ENCODE measurements at places on chromosomes 16 and 17.

- DNase-seq = no peak
These were observed 12.9 kb downstream of the KRT16 start for GRCh38 chr17:41599680-41600079.

GRCh38 chr17:4499431-4500190 is 930 bp downstream of the SPNS2 start:
- DNase-seq = no peak

DNA sequence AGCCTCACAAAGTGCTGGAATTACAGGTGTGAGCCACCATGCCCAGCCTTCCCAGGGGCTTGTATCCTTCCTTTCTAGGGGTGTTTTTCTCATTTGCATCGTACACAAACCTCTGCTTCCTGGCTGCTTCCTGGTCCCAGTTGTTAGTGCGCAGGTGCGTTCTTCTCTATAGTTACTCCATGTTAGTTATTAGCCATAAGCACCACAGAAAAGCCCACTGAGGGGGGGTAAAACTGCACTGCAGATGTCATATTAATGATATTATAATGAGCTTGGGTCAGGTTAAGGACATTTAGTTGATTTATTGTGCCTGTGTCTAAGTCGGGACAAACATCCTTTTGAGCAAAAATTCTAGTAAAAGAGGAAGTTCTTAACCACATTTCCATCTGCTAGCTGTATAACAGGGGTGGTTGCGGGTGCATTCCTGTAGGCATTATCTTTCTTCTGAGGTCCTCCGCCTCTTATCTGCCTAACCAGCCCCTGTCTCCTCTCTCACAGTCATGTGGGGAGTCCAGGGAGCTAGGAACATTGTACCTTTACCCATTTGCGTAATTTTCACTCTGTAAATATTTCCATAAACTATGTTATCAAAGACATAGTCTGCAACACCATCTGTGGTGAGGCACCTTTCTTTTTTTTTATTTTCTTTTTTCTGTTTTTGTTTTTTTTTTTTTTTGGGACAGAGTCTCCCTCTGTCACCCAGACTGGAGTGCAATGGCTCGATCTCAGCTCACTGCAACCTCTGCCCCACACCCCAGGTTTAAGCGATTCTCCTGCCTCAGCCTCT is 23.6 kb upstream of the ATF7IP2 start:
- no peak for DNase-seq

DNA sequence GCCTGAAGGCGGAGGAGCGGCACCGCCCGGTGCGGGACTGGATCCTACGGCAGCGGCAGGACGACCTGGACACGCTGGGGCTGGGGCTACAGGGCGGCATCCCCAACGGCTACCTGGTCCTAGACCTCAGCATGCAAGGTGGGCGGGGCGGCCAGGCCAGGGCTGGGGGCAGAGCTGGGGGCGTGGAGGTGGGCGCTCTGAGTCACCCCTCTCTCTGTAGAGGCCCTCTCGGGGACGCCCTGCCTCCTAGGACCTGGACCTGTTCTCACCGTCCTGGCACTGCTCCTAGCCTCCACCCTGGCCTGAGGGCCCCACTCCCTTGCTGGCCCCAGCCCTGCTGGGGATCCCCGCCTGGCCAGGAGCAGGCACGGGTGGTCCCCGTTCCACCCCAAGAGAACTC is 7.9 kb downstream of the MSLN start:
- DNase-seq = no peak

DNA sequence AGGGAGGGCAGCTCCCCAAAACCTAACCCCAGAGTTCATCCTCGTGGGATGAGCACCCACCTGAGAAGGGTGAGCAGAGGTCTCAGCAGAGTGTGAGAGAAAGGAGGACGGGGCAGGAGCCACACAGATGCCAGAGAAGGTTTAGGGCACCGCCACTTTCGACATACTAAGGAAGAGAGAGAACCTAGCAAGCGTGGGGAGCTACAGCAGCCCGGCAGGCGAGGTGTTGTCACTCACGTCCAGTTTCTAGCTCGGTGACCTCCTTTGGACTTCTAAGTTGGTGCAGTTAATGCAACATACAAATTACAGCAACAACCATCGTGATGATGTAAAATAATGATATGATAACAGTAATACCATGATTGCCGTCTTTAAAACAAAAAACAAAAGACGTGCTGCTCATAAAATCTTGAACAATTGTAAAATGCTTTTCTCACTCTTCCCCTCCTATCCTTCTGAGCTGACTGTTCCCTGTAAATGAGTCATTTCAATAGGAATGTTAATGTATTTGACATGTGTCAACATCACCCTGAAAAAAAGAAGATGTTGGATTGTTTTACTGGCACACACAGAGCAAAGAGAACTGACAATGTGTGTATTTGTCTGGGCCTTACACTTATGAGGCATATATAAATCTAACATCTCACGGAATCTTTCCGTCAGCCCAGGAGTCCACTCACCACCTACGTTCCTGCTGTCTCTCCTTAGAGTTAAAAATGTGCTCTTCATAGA is 158.2 kb upstream of the MAF start:
- DNase-seq = no peak

DNA sequence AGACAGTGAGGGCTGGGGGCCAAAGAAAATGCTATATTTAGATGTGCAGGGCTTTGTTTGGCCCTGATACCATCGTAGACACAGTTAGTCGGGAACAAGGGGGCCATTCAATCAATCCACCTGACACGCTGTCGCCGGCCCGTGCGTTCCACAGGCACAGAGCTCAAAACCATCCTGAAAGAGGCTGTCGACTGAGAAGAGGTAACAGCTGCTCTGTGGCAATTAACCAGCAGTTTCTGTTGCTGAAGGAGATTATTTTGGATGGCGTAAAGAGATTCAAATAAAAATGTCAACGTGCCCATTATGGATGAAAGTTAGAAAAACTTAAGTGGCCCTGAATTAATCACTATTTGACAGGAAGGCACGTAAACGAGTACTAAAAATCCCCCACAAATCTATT is 276.2 kb upstream of the IRX5 start:
- DNase-seq = no peak

GRCh38 chr16:56609463-56609921 is 1.1 kb downstream of the MT2A start:
- peak; percentile 89 for DNase-seq

GRCh38 chr17:48351911-48352332 is 78.1 kb downstream of the SKAP1 start:
- DNase-seq = peak; percentile 62

- DNase-seq = peak; percentile 37
These were observed 176.4 kb upstream of the GSE1 start for GRCh38 chr16:85436636-85437165.

GRCh38 chr16:48014349-48015135 is 141.3 kb downstream of the ABCC12 start:
- DNase-seq = no peak

DNA sequence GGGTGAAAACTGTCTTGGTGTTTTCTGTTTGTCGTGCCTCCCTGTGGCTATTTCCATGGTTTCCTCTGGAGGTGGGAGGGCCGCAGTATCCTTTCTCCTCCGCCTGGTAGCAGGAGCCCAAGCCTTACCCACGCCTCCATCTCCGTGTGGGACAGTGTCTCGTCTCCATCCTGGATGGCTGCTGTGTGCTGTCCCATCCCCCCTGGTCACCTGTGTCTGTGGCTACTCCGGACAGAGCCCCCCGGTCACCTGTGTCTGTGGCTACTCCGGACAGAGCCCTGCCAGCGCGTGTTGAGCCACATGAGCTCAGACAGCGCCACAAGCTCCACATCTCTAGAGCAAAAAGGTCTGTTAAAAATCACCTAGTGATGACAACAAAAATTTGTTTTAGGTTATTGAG is 198.2 kb upstream of the CHMP6 start:
- DNase-seq = no peak

- no peak for DNase-seq
These were observed 258.2 kb downstream of the PARN start for GRCh38 chr16:14371778-14372431.

DNA sequence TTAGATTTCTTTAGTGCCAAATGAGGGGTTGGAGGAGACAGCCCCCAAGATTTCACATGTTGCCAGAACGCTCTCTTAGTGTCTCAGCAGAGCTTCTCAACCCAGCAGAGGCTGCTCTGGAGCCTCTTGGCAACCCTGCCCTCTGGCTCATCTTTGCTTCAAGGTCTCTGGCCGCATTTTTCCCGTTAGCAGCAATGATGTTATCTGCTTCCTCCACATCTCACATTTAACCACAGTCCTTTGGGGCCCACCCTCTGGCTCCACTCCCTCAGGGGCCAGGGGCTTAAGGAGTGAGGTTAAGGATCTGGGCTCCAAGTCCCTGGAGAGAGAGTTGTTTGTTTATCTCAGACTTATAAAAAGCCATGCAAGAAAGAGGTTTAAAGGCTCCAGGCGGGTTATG is 3.3 kb upstream of the XYLT1 start:
- DNase-seq = peak; percentile 11

GRCh38 chr17:58247511-58248363 is 9.4 kb downstream of the LPO start:
- DNase-seq = no peak

GRCh38 chr16:49513040-49513439 is 139.4 kb downstream of the C16orf78 start:
- DNase-seq = peak; percentile 11

DNA sequence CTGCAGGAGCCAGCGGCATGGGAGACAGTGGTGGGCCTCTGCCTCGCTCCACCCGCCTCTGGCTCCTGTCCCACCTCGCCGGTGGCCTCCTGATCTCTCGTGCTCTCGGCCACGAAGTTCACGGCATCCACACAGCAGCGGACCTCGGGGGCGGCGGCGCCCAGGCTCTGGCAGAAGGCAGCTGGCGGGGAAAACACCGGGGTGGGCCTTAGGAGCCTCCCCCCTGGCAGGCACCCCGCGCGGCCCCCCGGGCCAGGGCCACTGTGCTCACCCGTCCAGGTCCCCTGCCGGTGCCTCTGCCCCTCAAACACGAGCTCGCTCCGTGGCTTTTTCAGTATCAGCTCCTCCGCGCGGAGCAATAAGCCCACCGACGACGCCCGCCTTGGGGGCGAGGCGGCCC is 409 bp upstream of the C17orf107 start:
- no peak for DNase-seq

DNA sequence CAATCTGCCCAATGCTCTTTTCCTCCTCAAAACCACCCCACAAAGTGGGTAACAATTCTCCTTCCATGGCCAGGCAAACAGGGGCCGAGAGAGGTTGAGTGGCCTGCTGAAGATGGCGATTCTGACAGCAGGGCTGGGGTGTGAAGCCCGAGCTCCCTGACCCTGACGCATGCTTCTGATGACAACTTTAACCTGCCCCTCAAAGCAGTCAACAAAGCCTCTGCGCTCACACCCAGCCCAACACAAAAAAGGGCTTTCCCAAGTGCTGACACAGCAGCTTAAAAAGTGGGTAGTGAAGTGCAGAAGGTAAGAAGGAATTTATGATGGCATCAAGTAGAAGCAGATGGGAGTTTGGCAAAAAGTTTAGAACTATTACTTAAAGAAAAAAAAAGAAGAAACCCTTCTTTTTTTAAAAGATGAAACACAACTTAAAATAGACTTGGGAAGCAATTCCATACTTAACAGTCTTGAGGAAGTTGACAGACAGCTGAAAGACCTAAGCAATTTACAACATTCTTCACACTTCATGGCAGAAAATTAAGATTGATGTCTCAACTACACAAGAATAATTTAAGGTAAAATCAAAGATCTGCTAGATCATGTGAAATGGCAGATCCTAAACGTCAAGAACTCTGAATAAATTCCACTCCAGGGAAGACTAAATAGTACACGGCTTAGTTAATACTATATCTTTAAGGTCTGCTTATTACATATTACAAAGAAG is 133.9 kb downstream of the PARN start:
- DNase-seq = no peak

GRCh38 chr16:1953734-1954133 is 755 bp downstream of the RPL3L start:
- no peak for DNase-seq

DNA sequence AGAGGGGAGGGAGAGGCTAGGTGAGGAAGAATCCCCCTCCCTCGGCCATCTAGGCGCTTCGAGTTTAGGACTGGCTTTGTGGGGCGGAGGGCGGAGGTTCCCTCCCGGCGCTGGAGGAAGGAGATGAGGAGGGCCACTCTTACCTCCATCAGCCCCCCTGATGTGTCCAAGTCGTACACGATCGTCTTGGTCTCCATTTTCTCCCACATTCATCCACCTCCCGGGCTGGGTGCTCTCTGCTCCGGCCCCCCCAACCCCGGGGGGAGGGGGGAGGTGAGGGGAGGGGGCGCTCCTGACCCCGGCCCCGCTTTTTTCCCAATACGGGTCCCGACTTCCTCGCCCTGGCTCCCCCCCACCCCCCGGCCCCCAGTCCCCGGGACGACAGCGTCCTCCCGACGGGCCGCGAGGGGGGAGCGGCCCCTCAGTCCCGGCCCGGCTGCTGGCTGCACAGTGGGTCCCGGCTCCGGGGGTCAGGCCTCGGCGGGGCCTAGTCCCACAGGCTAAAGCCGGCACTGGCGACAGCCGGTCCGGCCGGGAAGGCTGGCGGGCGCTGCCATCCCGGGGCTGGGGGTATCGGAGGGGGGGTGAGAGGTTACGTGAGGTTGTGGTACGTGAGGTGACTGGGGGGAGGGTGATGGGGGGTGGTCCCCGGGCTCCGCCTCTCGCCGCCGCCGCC is 428 bp downstream of the PHF12 start:
- DNase-seq = no peak

GRCh38 chr17:80952291-80952690 is 39.4 kb upstream of the CHMP6 start:
- DNase-seq = no peak

DNA sequence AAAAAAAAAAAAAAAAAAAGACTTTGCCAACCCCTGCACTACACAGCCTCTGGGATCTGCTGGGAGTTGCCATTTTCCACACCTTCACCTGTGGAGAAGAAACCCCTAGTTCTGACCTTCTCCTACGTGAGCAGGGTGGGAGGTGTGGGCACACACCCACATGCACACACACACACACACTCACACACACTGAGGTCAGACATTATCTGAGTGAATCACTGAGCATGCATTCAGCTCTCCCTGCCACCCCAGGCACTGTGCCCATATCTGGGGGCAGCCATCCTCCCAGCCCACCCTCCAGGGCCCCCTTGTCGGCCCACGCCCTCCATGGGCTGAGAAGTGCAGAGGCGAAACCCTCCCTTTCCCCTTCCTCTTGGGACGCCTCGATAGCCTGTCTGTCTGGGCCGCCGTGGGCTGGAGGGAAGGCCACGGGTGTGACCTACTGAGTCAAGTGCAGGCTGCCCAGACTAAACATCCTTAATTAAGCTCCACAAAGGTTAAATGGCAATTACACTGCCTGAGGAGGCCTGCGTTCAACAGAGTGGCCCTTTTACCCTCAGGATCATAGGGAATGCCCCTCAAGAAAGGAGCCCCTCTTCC is 143.8 kb downstream of the C16orf95 start:
- DNase-seq = no peak
